ENCODE measurements at places on chromosomes 6 and 20. TPM values are rescaled to one million over a fixed set of nuclear protein-coding genes. Genes with fewer than 3 reads are reported as not detected.

- no peak for DNase-seq
Observed at GRCh38 chr20:61736751-61737310, 328.9 kb downstream of the TAF4 start.

- DNase-seq, result no peak
Observed at GRCh38 chr6:14697427-14697826, 548.4 kb upstream of the JARID2 start.

- no peak for DNase-seq
Observed at GRCh38 chr20:19275038-19275629, 62.7 kb downstream of the SLC24A3 start.

The OXT gene
- total RNA-seq, result not detected
